PC-3 (cell line): ENCODE measurements at places on chromosomes 13 and 19. TPM values are rescaled to one million over a fixed set of nuclear protein-coding genes. Genes with fewer than 3 reads are reported as not detected.

Gene ENOX1
- 0.81 and 0.95 TPM in 2 replicates for total RNA-seq

Gene ZNF865
- total RNA-seq, result 5.5 and 8.2 TPM in 2 replicates

Gene KCNJ14
- total RNA-seq, result 1.4 and 2.2 TPM in 2 replicates

Gene GPC5
- total RNA-seq, result not detected in 2 replicates

Gene ZNF229
- total RNA-seq, result 2.4 and 6.2 TPM in 2 replicates

Gene C13orf42
- total RNA-seq, result not detected in 2 replicates

Gene WDR62
- total RNA-seq, result 13.3 and 13.9 TPM in 2 replicates

Gene COL4A2
- total RNA-seq, result 74.5 and 127 TPM in 2 replicates

Gene CLDND2
- 0.95 TPM in 1 of 2 replicates, not detected in the other for total RNA-seq

Gene GPR12
- not detected in 2 replicates for total RNA-seq

Gene FFAR1
- total RNA-seq, result not detected in 2 replicates

Gene NXNL1
- total RNA-seq, result not detected in 2 replicates

Gene PRTN3
- 0.29 and 0.40 TPM in 2 replicates for total RNA-seq

Gene CGB8
- total RNA-seq, result 1.2 and 2.2 TPM in 2 replicates

Gene CARM1
- 56.2 and 57.1 TPM in 2 replicates for total RNA-seq

Gene FPR1
- total RNA-seq, result 0.46 and 0.55 TPM in 2 replicates

Gene TMEM150B
- not detected in 2 replicates for total RNA-seq

Gene CALR3
- 0.47 TPM in 1 of 2 replicates, not detected in the other for total RNA-seq

Gene GCDH
- total RNA-seq, result 37.4 and 38.6 TPM in 2 replicates

Gene CD33
- 2.2 and 6.0 TPM in 2 replicates for total RNA-seq

Gene TNNT1
- 266 and 317 TPM in 2 replicates for total RNA-seq

Gene LAIR2
- total RNA-seq, result not detected in 2 replicates

Gene HOOK2
- 95.2 and 95.7 TPM in 2 replicates for total RNA-seq

Gene ATP4B
- not detected in 2 replicates for total RNA-seq

Gene KLHL1
- not detected in 2 replicates for total RNA-seq

Gene ZNF132
- not detected in 2 replicates for total RNA-seq
